ENCODE measurements at places on chromosomes 13 and 19. TPM values are rescaled to one million over a fixed set of nuclear protein-coding genes. Genes with fewer than 3 reads are reported as not detected.

DNA sequence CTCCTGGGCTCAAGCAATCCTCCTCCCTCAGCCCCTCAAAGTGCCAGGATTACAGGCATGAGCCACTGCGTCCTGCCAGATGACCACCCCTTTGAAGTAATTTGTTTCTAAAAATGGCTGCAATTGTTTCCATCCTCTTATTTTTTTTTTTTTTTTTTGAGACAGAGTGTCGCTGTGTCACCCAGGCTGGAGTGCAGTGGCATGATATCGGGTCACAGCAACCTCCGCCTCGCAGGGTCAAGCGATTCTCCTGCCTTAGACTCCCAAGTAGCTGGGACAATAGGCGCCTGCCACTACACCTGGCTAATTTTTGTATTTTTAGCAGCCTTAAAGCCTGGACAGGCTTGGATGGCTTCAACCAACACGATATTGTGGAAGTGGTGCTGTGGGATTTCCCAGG is 22.3 kb upstream of the DPP9 start:
- no peak for DNase-seq

GRCh38 chr13:33710924-33711323 is 107.0 kb upstream of the RFC3 start:
- no peak for DNase-seq

GRCh38 chr19:28217022-28217421 is 995.9 kb downstream of the UQCRFS1 start:
- no peak for DNase-seq

DNA sequence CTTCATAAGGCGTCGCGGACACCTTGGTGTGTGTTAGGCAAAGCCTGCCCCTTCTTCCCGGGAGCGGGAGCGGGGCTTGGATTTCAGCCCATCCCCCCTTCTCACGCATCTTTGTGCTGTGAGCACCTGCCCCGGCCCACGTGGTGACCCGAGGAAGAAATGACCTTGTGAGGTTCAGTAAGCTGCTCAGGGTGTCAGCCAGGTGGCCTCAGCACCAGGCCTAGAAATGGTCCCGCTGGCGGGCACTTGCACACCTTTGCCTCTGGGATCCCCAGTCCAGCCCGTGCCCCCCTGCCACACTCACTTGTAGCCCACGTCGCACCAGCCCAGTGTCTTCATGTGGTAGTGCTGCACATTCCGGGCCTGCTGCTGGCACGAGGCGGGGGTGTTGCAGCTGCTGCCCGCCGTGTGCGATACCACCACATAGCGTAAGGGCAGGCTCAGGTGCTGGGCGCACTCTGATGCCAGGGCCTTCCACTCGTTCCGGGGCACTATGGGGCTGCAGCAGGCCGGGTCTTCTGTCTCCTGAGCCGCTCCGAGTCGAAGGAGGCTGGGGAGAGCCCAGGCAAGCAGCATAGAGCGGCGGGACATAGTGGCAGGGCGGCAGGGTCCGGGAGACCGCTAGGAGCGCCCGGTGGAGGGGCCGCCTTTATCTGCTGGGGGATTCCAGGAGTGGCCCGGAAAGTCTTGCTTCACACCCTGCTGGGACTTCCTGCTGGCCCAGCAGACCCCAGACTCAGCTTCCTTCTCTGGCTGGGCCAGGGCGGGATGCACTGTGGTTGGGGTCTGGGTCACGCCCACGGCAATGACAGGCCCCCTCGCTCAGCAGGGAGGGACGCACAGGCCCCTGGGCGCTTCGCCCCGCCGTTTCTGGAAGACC is at the start of gene PGLYRP1:
TSS of gene PGLYRP1 (minus strand) at position 623 of the 880 bp plus-strand sequence. CDS start at position 591, 32 bp downstream.
- no peak for DNase-seq

DNA sequence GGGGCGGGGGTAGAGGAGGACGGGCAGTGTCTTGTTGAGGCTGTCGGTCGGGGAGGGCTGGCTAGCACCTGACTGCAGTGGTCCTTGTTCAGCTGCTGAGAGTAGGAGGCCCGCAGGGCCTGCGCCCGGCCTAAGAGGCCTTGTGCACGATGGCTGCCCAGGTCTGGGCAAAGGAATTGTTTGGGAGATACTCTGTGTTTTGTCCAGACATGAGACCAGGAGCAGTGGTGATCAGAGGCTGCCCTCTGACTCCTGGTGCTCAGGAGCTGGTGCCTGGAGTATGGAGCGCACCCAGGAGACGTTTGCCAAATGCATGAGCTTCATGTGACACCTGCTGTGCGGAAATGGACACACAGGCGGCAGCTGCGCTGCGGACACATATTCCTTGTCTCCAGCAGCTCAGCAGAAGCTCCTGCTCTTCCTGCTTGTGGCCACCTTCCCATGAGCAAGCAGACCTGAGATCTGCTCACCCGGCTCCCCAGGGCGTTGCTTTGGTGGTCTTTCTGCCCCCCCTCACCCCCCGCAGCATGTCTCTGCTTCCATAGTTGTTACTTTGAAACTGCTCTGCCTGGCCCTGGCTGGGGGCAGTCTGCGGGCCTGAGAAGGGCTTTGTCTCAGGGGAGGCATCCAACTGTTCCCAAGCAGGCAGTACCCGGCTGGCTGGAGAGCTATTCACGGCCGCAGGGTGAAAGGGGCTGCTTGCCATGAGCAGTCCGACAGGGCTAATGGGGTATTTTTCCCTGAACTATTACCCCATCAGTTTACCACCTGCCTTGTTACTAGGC is 163.9 kb downstream of the TEX29 start:
- DNase-seq, result no peak

GRCh38 chr19:6416658-6417405 is 7.8 kb downstream of the KHSRP start:
- no peak for DNase-seq

GRCh38 chr13:36069881-36070366 is 61.3 kb downstream of the DCLK1 start:
- no peak for DNase-seq

- DNase-seq, result no peak
Measured at GRCh38 chr13:97003071-97003470, 8.8 kb upstream of the OXGR1 start.

GRCh38 chr13:26583662-26584061 is 26.2 kb downstream of the WASF3 start:
- DNase-seq, result no peak

- DNase-seq, result no peak
Measured at GRCh38 chr19:16374436-16374835, 49.8 kb downstream of the KLF2 start.

DNA sequence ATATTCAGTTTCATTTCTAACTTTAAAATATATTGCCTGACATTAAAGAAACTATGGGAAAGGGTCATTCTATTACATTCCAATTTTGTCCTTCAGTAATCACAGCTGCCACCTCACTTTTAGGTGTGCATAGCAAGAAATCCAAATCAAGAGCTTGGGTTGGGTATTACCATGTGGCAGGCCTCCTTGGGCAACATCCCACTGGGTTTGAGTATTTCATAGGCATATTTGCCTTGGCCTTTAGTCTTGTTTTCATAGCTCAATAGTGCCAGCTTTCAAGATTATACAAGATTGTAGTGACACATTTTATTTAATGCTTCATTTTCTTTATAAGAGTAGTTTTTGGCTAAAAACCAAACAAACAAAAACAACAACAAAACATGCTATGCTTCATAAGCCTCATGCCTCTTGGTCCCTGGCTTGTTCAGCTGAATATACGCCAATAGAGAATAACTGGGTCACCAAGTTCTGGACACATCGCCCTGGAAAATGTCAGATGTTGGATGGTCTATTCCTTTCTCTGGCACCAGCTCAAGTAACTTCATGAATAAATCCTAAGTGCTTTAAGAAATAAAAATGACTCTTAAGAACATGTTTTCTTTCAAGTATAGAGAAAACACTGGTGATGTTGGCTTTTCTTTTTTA is 167.4 kb upstream of the STARD13 start:
- no peak for DNase-seq

GRCh38 chr19:40465025-40465556 is 454 bp downstream of the BLVRB start:
- DNase-seq, result peak; percentile 94

Gene IRGC
- total RNA-seq, result not detected

Gene CYP2S1
- total RNA-seq, result 7.1 TPM

Gene TJP3
- total RNA-seq, result 17.7 TPM
